Astrocyte of the spinal cord (primary cell): ENCODE measurements at places on chromosomes 4 and X.

GRCh38 chr4:176300036-176300435 is 19.7 kb upstream of the SPCS3 start:
- no peak for DNase-seq

DNA sequence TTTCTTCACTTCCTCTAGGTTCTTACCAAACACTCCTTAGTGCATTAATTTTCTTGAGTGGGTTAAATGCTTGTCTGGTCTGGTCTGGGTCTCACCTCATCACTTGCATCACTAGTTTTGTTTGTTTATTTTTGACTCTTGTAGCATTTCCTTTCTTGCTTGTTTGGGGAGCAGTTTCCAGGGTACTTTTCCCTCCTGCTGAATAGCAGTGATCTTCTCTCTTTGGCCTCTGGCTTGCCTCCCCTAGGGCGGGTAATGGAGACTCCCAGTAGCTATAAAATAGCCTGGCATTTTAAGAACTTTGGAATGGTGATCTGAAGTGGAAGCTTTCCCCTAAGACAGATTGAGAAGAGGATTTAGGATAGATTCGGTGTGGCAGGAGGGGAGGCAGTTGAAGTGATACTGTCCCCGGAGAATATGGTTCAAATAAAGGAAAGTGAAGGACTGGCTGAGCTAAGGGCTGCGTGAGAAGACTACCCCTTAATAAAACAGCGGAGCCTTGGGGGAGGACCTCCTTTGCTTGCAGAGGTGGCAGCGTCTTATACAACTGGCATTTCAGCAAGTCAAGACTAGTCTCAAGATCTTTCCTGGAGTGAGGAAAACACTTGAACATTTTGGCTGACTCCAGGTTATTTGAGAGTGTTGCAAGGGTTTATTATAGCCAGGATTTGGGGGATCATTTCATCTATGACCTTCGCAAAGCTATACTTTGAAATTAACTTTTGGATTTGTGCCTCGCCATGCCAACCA is 190.6 kb downstream of the FRAS1 start:
- DNase-seq, result no peak

DNA sequence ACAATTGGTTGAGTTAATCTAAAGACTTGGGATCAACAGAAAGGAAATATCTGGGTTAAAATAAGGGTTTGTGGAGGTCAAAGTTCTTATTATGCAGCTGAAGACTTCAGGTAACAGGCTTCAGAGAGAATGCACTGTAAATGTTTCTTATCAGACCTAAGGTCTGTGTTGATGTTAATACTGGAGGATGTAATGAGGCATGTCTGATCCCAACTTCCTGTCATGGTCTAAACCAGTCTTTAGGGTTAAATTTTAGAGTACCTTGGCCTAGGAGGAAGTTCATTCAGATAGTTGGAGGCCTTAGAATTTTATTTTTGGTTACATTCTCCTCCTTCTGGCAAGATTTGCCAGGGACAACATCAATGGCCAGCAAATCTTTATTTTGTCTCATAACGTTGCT is 72.1 kb upstream of the GC start:
- DNase-seq, result no peak

DNA sequence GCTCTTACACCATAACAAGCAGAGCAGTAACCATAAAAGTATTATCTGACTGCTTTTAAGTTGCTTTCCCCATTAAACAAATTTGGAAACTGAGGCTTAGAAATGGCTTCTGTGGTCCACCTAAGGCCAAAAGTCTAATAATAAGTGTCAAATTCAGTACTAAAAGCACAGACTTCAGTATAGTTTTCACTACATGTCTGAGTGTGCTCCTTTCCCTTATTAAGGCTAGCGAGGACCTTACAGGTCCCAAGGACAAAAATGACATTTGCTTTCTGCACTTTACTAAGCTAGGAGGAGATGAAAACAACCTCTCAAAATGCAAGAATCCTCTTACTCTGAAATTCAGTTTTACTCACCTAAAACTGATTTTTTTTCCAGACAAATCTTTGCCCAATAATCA is 127.2 kb downstream of the ENOX2 start:
- no peak for DNase-seq

GRCh38 chr4:178664621-178665020 is 1222.4 kb upstream of the AGA start:
- no peak for DNase-seq

DNA sequence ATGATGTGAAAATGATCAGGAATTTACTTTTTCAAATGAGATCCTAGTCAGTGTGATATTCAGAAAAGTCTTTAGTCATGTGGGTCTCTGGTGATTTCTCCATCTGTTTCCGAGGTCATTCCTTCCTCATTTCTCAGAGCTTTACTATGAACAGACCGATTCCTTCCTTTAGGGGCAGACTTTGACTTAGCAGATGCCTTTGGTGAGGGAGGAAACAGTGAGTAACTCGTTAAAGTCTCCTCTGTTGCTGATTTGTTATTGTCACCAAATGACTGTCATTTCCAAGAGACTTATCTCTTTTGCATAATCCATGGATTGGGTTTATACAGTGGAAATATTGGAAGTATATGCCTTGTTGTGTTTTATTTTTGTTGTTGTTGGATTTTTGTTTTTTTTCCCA is 76.2 kb upstream of the CD99 start:
- DNase-seq, result peak; percentile 68

DNA sequence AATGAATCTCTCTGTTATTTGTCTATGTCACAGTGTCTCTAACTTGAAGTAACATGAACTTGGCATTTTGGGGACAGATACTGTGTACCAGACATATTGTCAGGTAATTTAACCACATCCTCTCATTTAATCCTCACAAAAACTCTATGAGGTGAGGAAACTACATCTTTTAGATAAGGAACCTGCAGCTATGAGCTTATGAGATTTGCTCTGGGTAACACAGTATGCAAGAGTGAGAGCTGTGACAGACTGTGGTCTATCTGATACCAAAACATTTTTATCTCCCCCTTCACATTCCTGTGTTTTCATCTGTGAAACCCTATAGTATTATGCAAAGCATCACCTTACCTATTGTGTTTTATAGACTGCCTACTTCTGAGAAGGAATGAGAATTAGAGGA is 58.4 kb upstream of the HS3ST1 start:
- DNase-seq, result no peak

DNA sequence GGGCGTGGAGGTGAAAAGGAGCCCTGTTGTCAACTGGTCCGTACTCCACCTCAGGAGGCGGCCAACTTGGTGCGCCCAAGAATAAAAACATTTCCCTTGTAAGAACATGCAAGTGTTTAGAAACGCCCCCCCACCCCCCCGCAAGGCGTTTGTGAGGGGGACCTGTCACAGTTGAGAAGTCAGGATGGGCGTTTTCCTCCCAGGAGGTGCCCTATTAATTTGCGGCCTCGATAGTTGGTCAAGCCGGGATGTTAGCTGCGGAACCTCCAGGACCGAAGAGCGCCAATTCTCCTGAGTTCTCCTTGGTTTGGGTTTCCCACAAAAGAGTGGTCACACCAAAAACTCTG is 651 bp upstream of the SAP30 start:
- DNase-seq, result no peak

GRCh38 chr4:39710098-39710896 is 12.4 kb downstream of the UBE2K start:
- no peak for DNase-seq

DNA sequence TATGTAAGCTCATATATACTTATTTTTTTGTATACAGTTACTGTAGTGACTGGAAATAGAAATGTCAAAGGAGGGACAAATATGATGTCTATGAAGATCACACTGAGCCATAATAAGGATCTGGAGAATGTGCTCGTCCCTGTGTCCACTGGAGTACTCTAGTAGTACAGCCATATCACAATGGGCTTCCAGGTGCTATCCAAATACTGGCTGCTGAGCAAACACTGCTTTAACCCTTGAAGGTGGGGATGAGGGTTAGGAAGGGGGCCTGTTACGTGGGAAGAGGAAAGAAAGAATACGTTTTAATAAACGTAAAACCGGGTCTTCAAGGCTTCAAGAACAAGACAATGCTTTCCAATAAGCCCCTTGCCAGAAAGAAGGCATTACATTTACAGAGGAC is 29.8 kb upstream of the TMEM150C start:
- no peak for DNase-seq

DNA sequence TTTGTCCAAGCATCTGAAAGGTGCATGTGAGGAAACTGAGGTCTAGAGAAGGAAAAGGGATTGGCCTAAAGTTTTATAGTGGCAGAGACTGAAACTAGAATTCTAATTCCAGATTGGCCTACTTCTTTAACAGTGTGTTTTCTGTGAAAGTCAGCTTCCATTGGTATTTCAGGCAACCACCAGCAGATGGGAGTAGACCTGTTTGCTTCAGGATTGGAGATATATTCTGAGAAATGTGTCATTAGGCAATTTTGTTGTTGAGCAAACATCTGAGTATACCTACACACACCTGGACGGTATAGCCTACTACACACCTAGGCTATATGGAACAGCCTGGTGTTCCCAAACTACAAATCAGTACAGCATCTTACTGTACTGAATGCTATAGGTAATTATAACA is 207.3 kb upstream of the RADX start:
- DNase-seq, result no peak

- no peak for DNase-seq
Observed at GRCh38 chr4:108351791-108352190, 183.1 kb upstream of the LEF1 start.

DNA sequence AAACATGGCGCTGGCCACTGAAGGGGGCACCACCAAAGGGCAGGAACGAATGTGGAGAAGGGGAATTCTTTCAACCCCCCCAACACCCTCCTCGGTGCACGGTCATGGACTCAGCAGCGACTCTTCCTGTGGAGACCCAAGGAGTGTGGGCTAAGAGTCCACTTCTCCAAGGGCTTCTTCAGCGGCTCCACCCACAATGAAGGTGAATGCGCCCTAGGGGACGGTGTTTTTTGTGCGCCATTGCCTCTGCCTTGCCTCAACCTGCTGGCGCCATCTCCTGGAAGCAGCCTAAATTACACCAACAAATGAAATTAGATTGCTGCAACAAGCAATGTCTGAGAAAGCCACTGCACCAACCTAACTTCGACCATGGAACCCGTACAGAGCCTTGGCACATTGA is 169.2 kb upstream of the MAGEB18 start:
- peak; percentile 1 for DNase-seq

GRCh38 chr4:108224611-108225053 is 55.9 kb upstream of the LEF1 start:
- DNase-seq, result peak; percentile 64

DNA sequence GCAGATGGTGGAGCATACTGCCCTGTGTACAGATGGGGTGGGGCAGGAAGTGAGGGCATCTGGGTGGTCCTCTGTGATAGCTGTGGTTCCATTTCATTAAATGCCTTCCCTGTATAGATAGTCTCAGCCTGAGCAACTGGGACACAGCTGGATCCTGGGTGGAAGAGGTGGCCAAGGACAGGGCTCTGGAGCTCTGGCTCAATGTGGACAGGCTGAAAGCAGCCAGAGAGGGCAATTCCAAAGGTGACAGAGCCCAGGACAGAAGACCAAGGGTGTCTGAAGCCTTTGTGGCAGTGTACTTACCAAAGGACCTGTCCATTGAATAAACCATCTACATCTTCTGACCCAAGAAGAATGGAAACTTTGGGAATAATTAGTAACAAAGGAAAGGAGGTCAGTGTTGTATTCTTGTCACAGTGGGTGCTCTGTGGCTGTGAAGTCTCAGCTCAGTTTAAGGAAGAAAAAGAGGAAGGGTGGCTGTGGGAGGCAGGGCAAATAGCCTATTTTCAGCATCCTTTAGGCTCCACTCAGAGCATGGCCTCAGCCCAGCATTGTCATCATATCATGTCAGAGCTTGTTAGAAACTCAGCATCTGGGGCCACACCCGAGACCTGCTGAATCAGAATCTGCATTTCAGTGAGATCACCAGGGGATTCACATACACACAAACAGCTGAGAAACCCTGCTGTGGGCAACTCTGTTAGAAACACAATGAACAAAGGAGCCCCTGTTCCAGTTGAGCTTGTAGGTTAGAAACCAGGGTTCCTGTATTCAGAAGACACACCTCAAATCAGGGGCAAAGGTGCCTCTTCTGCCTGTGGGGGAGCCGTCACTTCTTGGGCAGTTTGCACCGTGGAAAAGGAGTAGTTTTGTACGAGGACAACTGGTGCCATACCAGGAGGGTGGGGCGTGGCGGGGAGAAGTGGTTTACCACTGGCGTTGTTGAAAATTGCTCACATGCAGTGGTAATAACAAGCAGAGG is 168.6 kb downstream of the PTTG2 start:
- peak; percentile 79 for DNase-seq

- DNase-seq, result peak; percentile 19
Observed at GRCh38 chr4:140423106-140423505, 4.3 kb downstream of the CLGN start.

- peak; percentile 53 for DNase-seq
Observed at GRCh38 chr4:24067367-24068193, 177.7 kb upstream of the PPARGC1A start.

- DNase-seq, result peak; percentile 86
Observed at GRCh38 chr4:106062452-106062875, 167.2 kb downstream of the NPNT start.

DNA sequence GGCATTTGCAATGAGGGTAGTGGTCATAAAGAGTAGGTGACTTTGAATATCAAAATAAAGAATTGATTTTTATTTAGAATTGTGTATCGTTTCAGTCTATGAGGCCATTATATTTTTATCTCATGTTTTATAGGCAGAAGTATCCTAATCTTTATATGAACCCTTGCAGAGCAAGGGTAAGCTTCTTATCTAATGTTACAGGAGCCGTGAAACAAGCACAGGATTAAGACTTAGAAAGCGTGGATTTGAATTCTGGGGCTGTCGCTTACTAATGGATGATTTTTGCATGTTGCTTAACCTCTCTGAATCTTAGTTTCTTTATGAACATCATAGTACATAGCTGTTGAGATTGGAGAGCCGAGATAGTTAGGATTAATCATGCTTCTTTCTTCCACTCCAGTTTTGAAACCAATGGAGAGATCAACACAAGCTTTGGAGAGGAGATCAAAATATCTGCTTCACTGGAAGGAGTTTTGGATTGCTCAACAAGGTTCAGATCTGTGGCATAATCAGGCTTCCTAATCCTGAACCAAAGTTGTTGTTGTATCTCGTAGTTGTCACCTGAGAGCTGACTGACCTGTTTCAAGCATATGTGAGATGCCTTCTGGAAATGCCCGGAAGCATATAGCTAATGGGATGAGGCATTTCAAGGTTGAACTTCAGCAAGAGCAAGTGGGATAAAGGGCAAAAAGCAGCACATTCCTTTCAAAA is 166.9 kb upstream of the GK2 start:
- no peak for DNase-seq

- no peak for DNase-seq
Observed at GRCh38 chr4:109915385-109916026, 2.8 kb downstream of the EGF start.

DNA sequence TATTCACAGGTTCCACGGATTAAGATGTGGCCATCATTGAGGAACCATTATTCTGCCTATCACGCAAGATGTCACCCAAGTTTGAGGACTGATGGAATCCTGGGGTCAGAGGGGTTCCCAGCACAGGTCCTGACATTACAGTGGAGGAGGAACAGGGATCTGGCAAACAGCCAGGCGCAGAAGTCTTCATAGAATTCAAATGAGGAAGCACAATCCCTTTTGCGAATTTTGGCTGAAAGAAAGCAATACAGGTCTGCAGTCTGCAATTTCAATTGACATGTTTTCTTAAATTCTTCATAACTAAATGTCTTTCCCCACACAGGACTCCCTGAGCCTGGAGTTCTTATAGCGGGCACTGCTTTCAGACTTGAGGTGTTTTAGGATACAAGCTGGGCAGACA is 14.5 kb downstream of the DOCK11 start:
- DNase-seq, result no peak

GRCh38 chr4:98641376-98641775 is 17.0 kb downstream of the TSPAN5 start:
- DNase-seq, result no peak

GRCh38 chr4:173246719-173247118 is 78.1 kb downstream of the GALNT7 start:
- DNase-seq, result no peak

GRCh38 chrX:54063361-54063760 is 19.1 kb upstream of the PHF8 start:
- no peak for DNase-seq
